ENCODE measurements at places on chromosomes 1 and 21.
A peak's percentile ranks its signal among the peaks of the same experiment; 100 is the strongest.

DNA sequence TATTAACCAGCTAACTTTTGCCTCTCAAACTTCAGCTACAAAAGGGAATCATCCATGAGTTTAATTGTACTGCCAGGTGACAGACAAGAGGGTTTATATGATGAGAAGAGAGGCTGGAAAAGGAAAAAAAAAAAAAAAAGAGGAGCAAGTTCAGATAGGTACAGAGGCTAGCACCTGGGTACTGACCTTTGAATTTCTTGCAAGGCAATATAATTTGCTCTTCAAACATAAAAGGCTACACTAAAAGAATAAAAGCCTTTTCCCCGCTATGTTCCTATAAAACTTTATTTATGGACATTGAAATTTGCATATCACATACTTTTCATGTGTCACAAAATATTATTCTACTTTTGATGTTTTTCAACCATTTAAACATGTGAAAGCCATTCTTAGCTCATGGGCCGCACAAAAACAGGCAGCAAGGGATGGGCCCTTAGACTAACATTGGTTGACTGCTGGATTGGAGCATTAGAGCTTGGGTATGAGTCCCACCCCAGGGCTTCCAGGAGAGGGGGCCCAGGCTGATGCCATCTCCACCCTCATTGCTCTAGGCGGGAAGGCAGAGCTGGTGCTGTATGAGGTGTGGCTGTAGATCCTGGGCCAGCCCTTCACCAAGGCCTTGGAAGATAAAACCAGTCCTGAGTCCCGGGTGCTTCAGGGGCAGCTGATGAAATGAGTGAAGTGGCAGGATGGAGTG is 44.3 kb downstream of the ATP1B1 start:
- no peak for DNase-seq

GRCh38 chr1:166304131-166304530 is 137.3 kb upstream of the FAM78B start:
- DNase-seq, result no peak

DNA sequence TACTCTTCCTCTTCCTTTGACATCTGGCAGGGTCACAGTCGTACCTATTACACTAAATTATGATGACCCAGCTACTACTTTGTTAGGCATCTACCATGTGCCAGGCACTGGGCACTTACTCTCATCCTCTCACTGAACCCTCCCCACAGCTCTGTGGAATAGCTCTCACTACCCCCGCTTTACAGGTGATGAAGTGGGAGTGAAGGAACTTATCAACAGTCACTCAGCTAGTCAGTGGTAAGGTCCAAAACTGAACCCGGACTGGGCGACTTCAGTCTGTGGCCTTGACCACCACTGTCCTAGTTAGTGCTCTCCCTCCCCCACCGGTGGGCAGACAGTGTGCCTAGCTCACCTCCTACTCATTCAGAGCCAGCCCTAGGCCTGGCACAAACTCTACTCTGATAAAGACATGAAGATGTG is 12.3 kb downstream of the ADGRB2 start:
- DNase-seq, result no peak

DNA sequence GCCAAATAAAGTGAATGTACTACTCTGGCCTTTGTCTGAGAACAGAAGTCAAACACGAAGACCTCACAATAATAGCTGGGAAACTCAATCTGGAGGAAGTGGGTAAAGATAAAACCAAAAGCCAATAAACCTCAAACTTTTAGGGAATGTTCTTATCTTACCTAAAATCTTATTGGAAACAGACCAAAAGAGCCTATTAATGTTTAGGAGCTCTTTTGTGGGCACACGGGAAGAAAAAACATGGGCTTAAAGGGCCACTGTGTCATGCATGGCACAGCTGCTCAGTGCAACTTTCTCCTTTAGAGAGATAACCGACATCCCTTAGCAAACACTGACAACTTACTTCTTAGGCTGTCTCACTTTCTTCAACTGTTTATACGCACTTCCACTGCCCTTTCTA is 16.1 kb downstream of the EIF2B3 start:
- DNase-seq, result no peak

GRCh38 chr1:117627546-117628130 is 21.8 kb downstream of the TENT5C start:
- no peak for DNase-seq

GRCh38 chr1:59701376-59701775 is 113.4 kb upstream of the HOOK1 start:
- no peak for DNase-seq

DNA sequence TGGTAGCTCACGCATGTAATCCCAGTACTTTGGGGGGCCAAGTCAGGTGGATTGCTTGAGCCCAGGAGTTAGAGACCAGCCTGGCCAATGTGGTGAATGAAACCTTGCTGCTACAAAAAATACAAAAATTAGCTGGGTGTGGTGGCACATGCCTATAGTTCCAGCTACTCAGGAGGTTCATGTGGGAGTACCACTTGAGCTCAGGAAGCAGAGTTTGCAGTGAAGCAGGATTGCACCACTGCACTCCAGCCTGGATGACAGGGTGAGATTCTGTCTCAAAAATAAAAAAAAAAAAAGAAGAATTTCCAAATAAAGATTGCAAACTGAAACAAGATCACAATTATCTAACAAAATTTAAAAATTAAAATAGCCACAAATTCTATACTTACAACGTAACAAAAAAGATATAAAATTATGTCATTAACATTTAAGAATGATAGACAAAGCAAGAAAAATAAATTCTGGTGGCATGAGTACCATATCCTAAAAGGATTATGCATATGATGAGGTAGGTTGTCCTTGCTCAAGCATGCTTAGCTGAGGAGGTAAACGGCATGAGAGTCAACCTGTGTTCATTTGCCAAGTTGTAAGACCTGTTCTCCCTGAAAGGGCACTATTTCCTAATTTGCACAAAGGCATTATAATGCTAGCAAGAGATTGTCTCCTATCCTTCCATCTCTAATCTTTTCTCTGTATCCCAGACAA is 20.2 kb downstream of the IPP start:
- no peak for DNase-seq

DNA sequence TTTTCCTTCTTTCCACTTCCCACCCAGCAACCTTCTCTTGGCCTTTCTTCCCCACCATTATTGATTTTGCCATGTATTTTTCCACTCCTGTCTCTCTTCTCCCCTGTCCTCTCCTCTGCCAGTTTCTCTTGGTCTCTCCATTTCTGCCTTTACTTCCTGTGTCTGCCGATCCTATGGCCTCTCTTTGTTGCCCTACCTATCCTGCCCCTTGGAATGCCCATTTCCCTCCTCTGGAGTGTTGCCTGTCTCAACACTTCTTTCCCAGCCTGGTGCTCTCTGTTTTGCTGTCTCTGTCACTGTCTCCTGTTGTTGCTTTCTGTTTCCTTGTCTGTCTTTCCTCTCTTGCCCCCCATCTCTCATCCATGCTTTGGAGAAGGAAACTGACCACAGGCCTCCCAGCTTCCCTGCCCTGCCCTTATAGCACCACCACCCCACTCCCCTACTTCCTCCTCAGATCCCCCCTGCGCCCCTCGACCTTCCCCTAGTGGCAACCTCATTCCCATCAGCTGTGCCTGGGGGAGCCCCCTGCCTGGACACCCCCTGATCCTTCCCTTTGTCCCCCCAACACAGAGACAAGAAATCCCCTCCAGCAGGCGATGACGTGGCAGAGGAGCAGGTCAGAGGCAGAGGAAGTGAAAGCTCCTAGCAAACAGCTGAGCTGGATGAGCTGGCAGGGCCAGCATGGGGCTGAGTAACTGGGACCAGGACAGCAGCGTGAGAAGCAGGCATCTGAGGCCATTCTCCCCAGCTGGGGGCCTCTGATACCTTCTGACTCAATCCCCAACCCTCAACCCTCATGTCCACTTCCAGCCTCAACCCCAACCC is 6.6 kb upstream of the ETV3L start:
- DNase-seq, result peak; percentile 21

DNA sequence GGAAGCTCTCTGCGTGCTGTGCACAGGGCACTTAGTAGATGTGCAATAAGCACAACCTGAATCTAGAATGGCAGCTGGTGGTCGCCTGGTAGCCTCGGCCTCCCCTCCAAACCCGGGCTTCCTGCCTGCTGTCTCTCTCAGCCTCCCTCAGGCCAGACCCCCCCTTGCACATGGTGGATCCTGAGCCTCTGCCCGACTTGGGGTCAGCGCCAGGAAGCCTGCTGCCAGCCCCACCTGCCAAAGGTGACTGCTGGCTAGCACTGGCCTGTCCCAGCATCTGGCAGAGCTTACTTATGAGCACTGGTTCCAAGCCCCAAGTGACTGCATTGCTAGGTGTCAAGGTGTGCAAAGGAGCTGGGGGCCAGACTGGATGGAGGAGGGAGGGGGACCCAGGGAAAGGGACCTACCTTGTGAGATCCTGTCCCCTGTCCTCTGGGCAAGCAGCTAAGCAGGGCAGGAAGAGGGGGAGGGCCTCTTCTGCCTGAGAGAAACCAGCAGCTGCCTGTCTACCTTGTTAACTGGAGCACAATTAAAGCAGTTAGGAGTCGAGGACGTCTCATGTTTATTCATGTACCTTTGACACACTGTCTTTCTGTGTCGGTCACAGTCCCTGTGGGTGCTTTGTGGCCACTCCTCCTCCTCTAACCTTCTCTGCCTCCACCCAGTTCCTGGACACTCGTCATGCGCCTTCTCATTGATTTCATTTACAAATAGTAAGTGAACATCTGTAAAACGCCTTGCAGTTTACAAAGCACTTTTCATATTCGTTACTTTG is 100.9 kb downstream of the DDX20 start:
- DNase-seq, result no peak

GRCh38 chr1:238778113-238778512 is 608.3 kb upstream of the CHRM3 start:
- no peak for DNase-seq

- no peak for DNase-seq
Observed at GRCh38 chr1:226737819-226738420, 1.2 kb downstream of the ITPKB start.

- no peak for DNase-seq
Observed at GRCh38 chr21:29033301-29033700, 8.8 kb downstream of the USP16 start.

DNA sequence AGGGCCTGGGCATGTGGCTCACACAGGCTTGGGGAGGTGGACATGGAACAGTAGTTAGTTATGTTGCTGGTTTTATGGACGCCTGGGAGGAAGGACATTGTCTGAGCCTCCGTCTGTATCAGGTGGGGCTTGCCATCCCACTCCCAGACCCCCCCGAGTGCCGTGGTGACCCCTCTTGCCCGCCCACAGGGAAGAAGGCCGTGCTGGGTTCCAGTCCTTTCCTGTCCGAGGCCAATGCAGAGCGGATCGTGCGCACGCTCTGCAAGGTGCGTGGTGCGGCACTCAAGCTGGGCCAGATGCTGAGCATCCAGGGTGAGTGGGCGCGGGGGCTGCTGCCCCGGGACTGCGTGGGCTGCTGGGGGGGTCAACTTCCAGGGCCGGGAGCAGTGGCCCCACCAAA is 41.7 kb downstream of the COQ8A start:
- no peak for DNase-seq

- DNase-seq, result no peak
Observed at GRCh38 chr1:156214024-156214748, 1.4 kb downstream of the PMF1 start.

- no peak for DNase-seq
Observed at GRCh38 chr1:224683936-224684335, 67.8 kb downstream of the CNIH3 start.

DNA sequence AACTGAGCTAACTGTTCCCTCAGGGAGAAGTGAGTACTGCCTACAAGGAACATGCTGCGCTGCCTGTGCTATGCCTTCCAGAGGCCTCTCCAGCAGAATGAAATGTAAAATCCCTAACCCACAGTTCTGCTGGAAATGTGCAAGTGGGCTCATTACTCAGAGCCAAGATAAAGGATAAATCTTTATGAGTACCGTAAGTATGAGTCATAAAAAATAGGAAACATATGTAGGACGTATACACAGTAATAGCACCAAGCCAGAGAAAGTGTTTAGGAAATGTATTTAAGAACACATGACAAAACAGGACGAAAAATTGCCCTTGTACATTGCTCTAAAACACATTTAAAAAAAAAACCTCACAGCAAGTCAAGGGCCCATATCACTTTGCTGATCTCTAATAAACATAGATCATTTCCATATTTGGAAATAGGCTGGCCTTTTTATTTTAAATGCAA is 104.6 kb downstream of the TGFBR3 start:
- peak; percentile 56 for DNase-seq

DNA sequence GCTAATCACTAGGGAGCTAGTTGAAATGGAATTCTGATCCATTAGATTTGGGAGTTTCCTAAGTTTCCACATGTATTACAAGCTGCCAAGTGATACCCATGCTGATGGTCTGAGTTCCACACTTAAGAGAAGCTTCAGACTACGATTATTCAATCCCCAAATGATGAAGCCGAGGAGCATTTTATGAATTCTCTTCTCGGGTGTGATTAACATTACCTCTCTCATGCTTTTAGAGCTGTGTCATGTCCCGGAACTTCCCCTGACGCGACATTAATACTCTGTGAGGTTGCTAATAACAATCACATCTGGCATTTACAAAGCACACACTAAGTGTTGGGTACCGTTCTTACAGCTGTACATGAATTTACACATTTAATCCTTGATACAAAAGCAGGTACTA is 63.0 kb downstream of the KCNJ15 start:
- no peak for DNase-seq

DNA sequence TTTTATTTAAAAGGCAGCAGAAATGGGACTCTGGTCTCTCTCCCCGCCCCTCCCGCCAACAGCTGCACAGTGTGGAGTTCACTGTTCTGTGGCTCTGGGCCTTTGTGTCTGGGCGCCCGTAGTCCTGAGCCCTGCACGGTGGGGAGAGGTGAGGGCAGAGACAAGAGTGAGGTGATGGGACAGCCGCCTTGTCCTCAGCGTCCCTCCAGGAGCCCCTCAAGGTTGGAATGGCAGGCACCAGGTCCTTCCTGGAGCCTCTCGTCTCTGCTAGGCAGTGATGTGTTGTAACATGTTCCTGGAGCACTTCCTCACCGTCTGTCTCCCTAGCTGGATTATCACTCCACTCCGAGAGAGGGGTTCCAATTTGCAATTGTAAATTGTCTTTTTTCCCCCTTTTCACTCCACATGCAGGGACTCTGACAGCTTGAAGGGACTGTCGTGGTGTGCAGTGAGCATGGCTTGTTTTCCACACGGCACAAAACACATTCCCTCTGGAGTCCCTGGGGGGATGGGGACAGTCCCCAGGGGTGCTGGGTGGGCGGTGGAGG is 44.6 kb upstream of the C1orf174 start:
- no peak for DNase-seq

GRCh38 chr1:84920159-84920558 is 27.2 kb upstream of the LPAR3 start:
- DNase-seq, result no peak

DNA sequence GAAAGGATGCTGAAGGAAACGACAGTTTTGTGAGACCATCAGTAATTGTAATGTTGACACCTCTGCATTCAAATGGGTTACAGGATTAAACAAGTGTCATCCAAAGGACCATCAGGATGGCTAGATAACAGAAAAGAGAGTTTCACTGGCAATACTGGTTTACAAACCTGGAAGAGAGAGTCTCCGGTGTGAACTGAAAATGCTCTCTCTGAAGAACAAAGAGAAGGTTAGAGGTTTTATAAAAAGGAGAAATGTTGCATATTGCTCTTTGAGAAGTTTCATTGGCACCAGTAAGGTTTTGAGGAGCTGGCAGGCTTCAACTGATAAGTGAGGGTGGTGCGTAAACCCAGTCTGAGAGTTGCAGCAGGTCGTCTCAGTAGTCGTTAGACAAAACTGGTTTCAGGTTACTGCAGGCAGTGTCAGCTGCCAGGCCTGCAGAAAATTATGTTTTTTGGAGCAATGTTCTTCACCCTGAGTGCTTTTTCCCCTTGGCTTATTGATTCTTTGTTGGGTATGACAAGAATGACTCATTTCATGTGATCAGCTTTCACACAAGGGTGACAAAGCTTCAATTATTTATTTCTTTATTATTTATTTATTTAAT is 42.2 kb downstream of the KCNK1 start:
- no peak for DNase-seq
